ENCODE measurements at places on chromosomes 4 and X.

DNA sequence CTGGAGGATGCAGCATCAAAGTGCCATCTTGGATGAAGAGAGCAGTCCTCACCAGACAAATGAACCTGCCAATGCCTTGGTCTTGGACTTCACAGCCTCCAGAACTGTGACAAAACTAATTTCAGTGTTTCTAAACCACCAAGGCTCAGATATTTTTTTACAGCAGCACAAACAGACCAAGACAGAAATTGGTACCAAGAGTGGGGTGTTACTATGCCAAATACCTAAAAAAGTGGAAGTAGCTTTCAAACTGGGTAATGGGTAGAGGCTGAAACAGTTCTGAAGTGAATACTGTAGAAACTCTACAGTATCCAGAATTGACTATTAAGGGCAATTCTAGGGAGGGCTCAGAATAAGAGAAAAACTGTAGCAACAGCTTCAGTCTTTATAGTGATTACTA lies 170.8 kb downstream of the STK32B start:
- no peak for DNase-seq

- DNase-seq = no peak
Measured at GRCh38 chrX:42697544-42697943, 80.4 kb downstream of the PPP1R2C start.

- no peak for DNase-seq
Measured at GRCh38 chr4:35189988-35190613, 1054.2 kb downstream of the ARAP2 start.

DNA sequence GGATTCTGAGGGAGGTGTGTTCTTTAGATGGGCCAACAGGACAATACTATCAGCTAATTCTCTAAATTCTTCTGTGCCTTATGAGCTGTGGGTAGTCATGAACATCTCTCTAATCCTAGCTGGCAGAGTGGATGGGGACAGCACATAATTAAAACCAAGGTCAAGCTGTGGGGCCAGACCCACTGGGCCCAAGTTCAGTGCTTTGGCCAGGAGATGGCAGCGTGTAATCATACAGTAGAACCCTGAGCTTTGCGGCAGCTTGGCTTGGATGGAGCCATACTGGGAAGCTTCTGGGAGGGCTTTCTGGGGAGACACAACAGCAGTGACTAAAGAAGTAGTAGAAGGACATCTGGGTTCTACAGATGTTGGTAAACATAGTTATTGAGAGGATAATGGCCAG lies 140.3 kb upstream of the CXCL13 start:
- no peak for DNase-seq

- DNase-seq = no peak
Measured at GRCh38 chrX:96126182-96126581, 558.5 kb upstream of the DIAPH2 start.

DNA sequence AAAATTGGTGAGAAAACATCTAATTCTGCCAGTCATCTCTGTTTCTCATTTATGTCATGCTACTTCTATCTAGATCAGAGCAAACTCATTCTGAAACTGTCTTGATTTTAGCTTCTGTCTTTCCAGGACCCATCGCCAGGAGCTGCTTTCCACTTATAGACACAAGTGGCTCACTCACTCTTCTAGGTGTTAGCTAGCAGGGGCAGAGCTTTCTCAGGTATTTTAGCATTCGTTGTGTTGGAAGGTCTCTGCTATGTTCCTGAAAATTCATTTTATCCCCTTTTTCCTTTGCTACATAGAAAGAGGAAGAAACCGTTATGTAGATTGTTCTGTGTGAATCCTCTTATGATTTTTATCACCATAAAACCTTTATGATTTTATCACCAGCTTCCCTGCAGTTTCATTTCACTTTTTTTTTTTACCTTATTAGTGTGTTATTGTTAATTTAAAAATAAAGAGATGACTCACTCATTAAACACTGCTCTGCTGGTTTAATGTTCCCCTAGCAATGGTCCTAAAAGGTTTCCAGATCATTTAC lies 246.6 kb upstream of the AADAT start:
- no peak for DNase-seq

- no peak for DNase-seq
Measured at GRCh38 chr4:171742436-171742835, 70.8 kb upstream of the GALNTL6 start.

GRCh38 chrX:113157496-113157895 lies 316.9 kb upstream of the AMOT start:
- no peak for DNase-seq

GRCh38 chrX:119411959-119412358 lies 12.8 kb downstream of the SLC25A43 start:
- DNase-seq = no peak

- DNase-seq = no peak
Measured at GRCh38 chr4:100016191-100016590, 66.1 kb upstream of the H2AZ1 start.

DNA sequence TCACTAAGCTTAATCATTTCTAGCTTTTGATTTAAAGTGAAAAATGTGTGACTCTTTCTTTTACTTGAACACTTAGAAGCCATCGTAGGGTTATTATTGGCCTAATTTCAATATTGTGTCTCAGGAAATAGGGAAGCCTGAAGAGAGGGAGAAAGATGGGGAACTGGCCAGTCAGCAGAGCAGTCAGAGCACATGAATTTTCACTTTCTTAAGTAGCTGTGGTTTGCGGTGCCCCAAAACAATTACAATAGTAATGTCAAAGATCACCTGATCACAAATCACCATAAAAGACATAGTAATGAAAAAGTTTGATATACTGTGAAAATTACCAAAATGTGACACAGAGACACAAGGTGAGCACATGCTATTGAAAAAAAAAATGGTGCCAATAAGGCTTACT lies 45.5 kb downstream of the CENPC start:
- no peak for DNase-seq

DNA sequence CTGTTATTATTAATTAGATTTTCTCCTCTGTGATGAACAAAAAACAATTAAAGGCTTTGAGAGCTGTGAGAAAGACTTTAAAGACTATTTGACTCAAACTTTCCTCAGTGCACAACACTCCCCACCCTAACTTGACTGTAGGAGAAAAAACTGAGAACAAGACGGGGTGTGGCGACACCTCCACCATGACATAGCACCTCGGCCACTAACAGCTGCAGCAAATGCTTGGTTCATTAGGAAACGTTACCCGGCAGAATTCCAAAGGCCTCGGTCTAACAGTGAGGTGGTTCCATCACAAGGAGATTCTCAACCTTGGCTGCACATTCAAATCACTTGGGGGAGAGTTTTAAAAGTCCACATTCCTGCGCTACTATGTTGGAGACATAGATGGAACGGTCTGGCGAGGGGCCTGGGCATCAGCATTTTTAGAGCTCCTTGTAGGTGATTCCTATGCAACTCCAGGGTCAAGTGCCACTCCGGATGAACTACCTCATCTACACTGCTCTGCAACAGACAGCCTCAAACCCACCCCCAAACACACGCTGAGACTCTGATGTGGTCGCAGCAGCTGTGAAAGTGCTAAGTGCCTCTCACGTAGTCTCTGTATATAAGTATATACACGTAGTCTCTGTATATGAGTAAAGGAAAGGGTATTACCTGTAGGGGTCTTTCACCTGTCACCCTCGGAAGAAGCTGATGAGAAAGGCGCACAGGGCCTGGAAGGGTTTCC lies 1.0 kb downstream of the FGFBP2 start:
- DNase-seq = no peak

DNA sequence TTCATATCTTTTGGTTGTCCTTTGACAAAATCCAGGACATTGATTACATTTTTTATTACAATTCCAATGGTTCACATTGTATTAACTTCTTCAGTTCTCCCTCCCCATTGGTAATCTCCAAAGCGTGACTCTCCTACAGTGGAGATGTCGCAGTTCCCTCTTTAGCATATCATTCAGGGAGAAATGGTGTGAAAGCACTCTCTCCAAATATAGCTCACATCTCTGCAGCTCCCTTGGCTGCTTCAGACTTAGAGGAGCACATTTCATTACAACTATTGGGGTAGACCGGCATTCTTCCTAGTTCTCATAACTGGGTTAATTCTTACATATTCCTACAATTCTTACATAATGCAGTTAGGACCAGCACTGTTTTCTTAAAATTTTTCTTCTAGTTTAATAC lies 25.3 kb downstream of the RNF150 start:
- DNase-seq = no peak

- DNase-seq = no peak
Measured at GRCh38 chr4:151163855-151164254, 64.4 kb downstream of the RPS3A start.

GRCh38 chr4:47862297-47862696 lies 24.4 kb upstream of the CORIN start:
- no peak for DNase-seq

DNA sequence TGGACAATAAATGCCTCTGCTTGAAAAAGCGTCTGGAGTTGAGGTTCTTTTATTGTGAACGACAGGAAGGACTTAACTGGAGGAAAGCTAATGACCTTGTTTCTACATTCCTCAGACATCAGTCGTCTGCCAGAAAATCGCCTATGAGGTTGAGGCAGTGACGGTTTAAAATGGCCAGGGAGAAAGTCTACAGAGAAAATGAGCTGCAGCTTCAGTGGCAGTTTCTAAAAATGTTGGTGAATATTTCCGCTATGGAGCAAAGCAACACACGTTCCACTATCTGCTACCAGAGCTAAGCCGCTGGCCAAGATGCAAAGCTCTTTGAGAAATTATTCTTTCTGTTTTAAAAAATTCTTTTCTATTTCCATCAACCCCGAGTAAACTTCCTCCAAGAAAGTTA lies 116.9 kb upstream of the GALNT7 start:
- no peak for DNase-seq

DNA sequence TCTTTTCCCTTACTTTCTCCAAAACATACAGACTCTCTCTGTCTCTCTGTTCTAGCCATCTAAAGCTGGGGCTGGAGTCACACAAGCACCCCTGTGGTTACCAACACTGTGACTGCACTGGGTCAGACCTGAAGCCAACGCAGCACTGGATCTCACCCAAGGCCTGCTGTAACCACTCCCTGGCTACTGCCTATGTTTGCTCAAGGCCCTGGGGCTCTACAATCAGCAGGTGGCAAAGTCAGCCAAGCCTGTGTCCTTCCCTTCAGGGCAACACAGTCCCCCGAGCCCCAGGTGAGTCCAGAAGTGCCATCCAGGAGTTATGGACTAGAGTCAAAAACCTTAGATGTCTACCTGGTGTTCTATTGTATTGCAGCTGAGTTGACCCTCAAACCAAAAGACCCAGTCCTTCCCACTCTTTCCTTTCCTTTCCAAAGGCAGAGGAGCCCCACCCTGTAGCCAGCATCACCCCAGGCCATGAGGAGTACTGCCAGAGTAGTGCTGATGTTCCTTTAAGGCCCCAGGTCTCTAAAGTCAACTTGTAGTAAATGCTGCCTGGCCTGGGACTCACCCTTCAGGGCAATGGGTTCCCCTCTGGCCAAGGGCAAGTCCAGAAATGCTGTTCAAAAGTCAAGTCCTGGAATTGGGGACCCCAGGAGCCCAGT lies 58.8 kb upstream of the RAP2C start:
- no peak for DNase-seq

DNA sequence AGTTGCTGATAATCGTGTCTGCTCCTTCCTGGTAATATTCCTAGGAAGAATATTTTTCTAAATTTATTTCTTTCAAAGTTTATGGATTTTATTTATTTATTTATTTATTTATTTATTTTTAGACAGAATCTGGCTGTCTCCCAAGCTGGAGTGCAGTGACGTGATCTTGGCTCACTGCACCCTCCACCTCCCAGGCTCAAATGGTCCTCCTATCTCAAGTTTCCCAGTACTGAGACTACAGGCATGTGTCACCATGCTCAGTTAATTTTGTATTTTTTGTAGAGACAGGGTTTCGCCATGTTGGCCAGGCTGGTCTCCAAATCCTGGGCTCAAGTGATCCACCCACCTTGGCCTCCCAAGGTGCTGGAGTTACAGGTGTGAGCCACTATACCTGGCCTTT lies 48.9 kb downstream of the PDLIM5 start:
- DNase-seq = no peak

DNA sequence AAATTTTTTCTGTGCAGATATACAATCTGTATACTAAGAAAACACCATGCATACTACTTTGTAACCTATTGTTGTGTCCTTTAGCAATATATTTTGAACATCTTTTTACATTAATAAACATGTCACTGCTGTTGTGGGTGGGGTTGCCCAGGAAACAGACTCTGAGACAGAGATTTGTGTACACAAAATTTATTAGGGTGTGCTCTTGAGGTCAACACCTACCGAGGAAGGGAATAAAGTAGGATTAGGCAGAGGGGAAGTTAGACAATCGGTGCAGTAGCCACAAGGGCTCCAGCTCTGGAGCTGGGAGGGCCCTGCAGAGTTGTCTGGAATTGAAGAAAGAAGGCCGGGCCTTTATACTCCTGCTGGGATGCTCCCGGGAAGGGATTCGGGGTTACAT lies 56.4 kb downstream of the CXorf58 start:
- no peak for DNase-seq

- peak; percentile 67 for DNase-seq
Measured at GRCh38 chrX:129769467-129770154, 10.1 kb upstream of the SASH3 start.

DNA sequence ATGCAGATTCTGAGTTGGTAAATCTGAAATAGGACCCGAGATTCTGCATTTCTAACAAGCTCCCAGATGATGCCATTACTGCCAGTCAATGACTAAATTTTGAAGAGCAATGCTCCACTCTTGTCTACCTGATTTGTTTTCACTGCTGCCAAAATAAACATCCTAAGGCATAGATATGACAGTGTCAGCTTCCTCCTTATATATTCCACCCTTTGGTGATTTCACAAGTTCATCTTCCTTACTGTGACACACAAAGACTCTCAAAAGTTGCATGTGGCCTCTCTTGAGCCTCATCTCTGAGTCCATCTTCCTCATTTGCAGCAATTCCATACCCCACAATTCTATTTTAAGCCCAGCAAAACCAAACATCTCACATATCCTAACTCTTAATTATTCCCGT lies 110.9 kb downstream of the FBXW7 start:
- no peak for DNase-seq

DNA sequence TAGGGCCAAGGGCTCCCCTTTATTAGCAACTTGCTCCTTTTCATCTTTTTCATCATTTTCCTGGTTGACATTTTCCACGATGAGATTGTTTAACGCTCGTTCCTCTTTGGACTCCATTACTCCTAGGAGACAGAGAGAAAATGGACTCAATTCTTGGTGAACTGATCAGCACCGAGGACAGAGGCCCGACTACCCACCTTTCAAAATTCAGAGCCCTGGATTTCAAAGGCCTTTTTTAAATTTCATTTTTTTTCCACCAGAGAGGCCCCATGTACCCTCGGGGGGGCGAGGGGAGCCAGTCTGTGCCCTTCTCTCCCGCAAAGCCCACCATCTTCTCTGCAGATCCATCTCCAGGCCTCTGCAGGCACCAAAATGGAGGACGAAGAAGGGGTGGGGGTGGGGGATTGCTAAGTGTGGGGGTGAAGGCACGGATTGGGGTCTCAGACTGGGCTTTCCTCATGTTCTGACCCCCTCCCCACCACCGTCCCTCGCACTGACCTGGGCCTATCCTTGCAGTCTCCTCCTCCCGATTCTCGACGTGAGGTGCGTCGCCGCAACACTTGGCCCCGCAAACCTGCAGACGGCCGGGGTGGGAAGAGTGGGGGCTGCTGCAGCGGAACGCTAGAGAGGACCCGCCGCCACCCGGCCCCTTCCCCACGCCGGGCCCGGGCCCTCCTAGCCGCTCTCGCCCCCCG lies 783 bp downstream of the BEX2 start:
- DNase-seq = no peak
